AG09309 (cell line): ENCODE measurements at places on chromosomes 12 and 14.

DNA sequence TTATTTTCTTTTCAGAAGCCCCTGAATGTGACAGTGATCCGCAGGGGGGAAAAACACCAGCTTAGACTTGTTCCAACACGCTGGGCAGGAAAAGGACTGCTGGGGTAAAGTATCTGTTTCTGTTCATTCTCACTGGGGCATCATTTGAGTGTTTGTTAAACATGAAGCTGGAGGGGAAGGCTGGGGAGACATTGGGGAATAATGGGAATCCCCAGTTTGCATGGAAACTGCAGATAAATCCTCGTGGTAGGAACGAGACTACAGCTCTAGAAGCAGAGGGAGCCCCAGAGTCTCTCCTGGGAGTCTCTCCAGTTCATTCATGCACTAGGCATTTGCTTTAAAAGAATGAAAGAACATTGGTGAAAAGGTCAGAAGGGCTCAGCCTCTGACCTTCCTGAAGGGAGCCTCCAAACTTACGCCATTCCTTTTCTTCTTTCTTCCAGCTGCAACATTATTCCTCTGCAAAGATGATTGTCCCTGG is 2.5 kb upstream of the CFAP251 start:
- no peak for DNase-seq

DNA sequence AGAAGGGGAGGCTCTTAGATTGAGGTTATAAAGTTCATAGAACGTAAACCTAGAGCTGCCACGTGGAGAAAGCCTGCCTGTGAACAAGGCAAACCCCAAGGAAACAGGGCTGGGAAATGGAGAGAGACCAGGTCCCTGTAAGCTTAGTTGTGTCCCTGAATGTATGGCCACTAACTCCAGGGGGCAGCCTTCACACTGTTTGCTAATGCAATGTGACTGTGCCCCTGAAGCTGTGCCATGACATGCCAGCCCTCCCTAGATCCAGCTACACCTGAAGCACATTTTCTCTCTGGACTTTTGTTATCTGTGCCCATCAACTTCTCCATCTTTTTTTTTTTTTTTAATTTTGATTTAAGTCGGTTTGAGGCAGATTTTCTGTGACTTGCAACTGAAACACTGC is 60.6 kb upstream of the TMCC3 start:
- no peak for DNase-seq

GRCh38 chr14:32081901-32082300 is 4.8 kb downstream of the ARHGAP5 start:
- no peak for DNase-seq

DNA sequence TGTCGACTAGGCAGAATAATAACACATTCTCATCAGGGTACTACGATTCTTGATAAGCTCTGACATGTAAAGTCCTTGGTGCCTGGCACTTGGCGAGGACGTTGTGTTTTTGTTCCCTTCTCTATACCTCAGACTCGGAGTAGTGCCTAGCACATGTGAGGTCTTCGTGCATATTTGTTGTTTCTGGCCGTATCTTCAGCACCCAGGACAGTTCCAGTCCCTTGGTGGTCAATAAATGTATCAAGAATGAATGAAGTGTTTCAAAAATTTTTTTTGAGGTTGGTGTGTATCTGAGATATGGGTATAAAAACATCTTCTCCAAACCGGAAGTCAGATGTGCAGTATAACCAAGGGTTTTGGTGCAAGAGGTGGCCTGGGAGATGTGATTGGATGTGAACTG is 198.2 kb downstream of the AACS start:
- no peak for DNase-seq

DNA sequence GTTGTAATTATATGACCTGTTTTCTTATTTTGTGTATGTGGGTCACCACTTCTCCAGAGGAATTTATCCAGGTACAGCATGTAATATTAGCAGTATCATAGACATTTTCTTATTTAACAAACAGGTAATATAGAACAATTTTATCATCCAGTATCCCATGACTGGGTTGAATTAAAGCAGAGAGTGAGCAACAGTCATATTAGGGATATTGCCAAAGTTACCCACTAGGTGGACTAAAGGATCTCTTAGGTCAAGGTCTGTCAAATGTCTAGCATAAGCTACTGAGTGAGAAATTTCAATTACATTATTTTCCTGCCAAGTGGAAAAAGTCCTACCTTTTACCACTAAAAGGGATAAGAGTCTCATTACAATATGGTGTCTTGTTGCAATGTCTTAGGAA is 62.1 kb upstream of the TRIM9 start:
- no peak for DNase-seq

DNA sequence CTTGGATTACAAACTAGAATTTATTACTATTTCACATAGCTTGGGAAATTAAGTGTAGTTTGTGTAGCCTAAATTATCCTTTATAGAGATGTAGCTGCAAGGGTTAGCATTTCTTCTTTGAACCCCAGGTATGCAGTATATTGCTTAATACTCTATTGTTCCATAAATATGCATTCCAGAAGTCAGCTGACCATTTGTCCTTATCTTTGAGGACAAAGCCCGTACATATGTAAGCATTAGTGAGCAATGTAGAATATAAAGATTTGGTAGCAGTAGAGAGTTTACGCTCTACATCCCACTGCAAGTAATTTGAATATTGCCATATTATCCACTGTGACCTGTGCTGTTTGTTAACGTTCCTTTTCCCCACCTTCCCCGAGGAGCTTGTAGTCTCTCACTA is 26.9 kb downstream of the PPM1A start:
- DNase-seq = no peak

DNA sequence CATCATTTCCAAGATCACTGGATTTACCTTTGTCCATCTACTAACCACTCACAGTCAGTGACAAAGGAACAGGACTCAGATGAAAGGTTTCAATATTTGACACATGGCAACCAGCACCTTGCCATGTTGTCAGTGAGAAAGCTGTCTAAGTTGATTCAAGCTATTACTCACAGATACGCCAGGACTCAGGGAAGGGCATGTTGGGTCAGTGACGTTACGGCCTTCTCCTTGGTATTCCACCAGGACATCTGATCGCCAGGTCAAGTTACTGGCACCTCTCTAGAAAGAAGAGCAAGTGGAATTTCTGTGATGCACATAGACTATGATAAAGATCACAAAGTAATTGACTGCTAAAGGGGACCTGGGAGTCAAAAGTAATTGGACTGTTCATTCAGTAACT is 36.4 kb downstream of the GNS start:
- DNase-seq = no peak
